ENCODE measurements at places on chromosomes 6 and 20.

GRCh38 chr20:2508631-2509467, at the start of gene ZNF343:
ZNF343 (minus strand) TSS chr20:2508915; CDS start chr20:2493895, 15,020 bp downstream.
- DNase-seq: peak; percentile 36

DNA sequence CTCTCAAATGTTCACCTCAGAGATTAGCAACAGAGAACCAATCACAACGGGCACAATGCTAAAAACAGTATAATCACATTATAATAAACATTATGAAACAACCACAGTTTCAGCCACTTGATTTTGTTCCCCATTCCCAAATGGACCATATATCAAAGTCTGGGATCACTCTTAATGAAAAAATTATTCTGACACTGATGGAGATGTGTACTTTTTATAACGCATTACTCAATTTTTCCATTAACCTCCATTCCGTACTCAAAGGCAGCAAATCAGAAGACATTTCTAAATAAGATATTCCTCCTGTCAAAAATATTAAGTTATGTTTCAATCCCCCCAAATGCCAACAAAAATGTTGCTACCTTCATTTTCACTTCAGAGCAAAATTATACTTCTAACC, 2.8 kb downstream of the CPNE1 start:
- DNase-seq: no peak

DNA sequence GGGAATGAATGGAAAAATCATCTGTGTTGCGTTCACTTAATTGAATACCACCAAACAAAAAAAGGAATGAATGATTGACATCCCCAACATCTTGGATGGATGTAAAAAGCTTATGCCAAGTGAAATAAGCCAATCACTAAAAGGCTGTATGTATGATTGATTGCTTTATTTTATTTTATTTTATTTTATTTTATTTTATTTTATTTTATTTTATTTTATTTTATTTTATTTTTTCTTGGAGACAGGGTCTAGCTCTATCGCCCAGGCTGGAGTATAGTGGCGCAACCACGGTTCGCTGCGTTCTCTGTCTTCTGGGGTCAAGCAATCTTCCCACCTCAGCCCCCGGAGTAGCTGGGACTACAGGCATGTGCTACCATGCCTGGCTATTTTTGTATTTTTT, 263.3 kb downstream of the CDKAL1 start:
- no peak for DNase-seq

DNA sequence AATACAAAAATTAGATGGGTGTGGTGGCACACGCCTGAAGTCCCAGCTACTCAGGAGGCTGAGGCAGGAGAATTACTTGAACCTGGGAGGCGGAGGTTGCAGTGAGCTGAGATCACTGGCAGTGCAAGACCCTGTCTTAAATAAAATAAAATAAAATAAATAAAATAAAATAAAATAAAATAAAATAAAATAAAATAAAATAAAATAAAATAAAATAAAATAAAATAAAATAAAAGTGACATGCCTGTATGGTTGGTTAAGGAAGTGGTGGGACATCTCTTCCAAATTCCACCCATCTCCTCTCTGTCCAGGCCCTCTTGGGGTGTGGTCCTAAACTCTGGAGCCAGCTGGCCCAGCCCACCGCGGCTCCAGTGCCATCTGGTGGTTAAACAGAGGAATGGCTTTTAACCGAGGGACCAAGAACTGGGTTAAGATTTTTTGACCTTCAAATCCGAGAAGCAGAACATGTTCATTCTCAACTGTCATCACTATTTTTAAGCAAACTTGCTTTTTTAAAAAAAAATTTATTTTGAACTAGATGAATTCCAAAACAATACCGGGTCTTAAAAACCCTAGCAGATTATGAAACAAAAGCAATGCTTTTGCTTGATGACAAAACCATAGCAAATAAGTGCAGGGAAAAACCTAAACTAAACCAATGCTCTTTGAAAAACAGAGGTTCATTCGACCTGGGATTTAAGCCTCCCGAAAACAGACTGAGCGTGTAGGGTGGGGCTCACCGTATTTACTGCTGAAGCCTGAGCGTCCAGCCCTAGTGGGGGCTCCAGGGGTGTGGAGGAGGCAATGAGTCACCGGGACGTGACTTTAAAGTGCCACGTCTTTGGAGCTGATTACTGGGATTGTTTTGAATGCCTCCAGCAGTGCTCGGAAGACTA, 68.8 kb downstream of the CDC5L start:
- no peak for DNase-seq

- no peak for DNase-seq
Measured at GRCh38 chr6:125444006-125444923, 142.5 kb upstream of the HDDC2 start.

DNA sequence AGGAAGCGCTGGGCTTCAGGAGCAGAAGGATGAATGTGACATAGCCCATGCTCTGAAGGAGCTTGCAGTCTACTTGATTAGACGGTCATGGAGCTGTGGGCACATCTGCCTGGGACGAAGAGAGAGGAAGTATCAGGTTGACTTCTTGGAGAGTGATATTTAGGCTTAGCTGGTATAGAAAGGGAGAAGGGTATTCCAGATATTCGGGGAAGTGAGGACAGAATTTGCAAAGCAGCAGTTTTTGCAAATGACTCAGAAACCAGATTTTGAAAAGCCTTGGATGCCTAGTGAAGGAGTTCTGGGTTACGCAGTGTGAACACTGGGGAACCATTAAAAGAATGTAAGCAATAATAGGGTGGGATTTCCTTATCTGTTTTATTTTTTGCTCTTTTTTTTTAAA, 60.7 kb downstream of the EYA4 start:
- no peak for DNase-seq

Data from D721Med (cell line).